Muscle of leg (tissue), 16 donors: ENCODE measurements at places on chromosomes 7 and 10. TPM values are rescaled to one million over a fixed set of nuclear protein-coding genes. Genes with fewer than 3 reads are reported as not detected.

The TMEM130 gene
- total RNA-seq, result 2.3 TPM

The SFTPD gene
- 1.1 TPM for total RNA-seq

The ANXA11 gene
- 78.8 TPM for total RNA-seq

The ZNF804B gene
- total RNA-seq, result under 0.01 TPM

- H3K27ac ChIP-seq, result peak overlapping the region; percentile 54
- no peaks in the 10 kb centered on the region for H3K27me3 ChIP-seq
- no peaks in the 10 kb centered on the region for H3K36me3 ChIP-seq
- peaks cover 49% of the 10 kb centered on the region for H3K4me1 ChIP-seq
- no peak for DNase-seq
Measured at GRCh38 chr10:124569623-124570470, 108.2 kb downstream of the LHPP start.

DNA sequence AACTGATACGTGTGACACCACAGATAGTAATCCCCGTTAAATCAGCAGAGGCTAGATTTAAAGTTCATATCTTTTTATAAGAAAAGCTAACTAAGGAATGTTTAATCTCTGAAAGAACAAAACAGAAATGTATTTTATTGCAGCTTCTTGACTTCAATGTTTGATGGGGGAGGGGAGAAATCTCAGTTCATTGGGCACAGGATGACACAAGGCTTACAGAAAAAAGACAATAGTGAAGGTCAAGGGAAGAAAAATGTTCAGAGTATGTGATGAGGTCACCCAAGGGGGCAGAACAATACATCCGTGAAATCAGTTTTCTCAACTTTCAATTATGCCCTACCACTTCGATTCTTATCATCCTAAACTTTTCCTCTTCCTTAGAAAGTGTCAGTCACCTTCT, 102.9 kb downstream of the ELAPOR2 start:
- no peak overlapping the region for H3K4me3 ChIP-seq
- no peaks in the 10 kb centered on the region for H3K27me3 ChIP-seq
- DNase-seq, result no peak
- H3K4me1 ChIP-seq, result no peaks in the 10 kb centered on the region

DNA sequence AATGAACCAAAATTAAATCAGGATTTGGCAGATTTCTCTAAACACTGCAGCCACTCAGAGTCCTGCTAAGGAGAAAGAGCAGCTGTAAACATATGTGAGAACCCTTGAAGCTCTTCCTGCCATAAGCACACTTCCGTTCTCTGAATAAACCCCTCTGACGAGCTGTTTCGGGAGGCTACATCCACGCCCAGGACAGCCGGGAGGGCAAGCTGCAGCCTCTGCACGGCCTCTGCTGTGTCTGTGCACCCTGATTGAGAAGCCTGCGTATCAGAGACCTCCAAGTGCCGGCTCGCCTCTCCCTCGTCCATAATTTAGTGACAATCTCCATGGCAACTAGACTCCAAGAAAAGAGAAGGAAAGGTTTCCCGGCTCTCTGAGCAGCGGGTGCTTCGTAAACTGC, 114.4 kb downstream of the PTPRN2 start:
- no peaks in the 10 kb centered on the region for H3K36me3 ChIP-seq
- no peak overlapping the region for H3K4me3 ChIP-seq
- peak; percentile 71 for DNase-seq

GRCh38 chr10:48309711-48310226, 3.3 kb downstream of the MAPK8 start:
- H3K27me3 ChIP-seq, result no peaks in the 10 kb centered on the region
- DNase-seq, result no peak
- H3K36me3 ChIP-seq, result no peaks in the 10 kb centered on the region
- no peak overlapping the region for H3K27ac ChIP-seq

DNA sequence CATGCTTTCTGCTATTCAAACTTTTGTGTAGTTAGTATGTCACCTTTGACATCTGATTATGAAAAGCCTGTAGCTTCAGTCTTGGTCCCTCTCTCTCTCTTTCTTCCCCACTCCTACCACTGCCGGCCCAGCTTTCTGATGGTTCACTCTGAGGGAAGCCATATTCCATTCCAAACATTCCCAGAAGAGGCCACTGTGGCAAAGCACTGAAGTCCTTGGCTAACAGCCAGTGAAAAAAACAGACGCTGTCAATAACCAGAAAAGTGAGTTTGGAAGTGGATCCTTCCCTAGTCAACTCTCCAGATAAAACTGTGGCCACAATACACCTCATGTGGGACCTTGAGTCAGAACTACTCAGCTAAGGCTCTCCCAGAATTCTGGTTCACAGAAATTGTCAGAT, 950.7 kb upstream of the PHF14 start:
- no peak overlapping the region for H3K27ac ChIP-seq
- H3K27me3 ChIP-seq, result no peaks in the 10 kb centered on the region
- DNase-seq, result peak; percentile 11
- no peaks in the 10 kb centered on the region for H3K36me3 ChIP-seq
- H3K4me3 ChIP-seq, result no peak overlapping the region

DNA sequence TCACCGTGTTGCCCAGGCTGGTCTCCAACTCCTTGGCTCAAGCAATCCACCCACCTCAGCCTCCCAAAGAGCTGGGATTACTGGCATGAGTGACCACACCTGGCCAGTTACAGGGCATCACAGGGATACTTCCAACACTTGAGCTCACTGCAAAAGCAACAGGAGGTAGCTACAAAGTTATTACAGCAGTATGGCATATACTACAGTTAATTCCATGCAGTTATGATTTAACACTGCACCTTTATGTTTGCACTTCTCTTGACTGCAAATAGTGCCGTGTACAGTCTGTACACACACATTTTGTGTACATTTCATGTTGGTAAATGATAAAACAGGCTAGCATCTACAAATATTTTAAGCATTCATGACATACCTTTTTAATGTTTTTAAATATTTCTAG, 21.3 kb downstream of the SRPK2 start:
- H3K27ac ChIP-seq, result no peak overlapping the region
- DNase-seq, result no peak
- H3K27me3 ChIP-seq, result no peaks in the 10 kb centered on the region
- no peak overlapping the region for H3K4me3 ChIP-seq

DNA sequence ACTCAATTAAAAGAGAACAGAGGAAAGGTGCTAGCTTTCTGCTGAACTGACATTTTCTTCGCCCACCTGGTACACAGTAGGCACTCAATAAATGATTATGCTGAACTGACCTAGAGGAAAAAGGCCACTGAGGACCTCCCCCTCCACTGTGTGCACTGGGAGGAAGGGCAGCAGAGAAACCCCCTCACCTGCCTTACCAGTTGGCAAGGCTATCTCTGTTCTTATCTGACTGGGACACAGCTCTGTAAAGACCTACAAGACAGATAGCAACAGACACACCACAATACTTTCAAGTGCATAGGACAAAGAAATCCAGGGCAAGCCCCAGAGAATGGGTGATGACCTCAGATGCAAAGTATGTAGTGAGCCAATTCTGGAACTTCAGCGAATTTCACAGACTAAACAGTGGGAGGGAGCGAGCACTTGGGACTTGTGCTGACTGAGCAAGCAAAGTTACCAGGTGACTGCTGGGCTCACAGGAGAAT, 30.4 kb downstream of the PDLIM1 start:
- H3K36me3 ChIP-seq, result peaks cover 2% of the 10 kb centered on the region
- no peaks in the 10 kb centered on the region for H3K27me3 ChIP-seq
- H3K4me3 ChIP-seq, result no peak overlapping the region
- peaks cover 9% of the 10 kb centered on the region for H3K4me1 ChIP-seq

DNA sequence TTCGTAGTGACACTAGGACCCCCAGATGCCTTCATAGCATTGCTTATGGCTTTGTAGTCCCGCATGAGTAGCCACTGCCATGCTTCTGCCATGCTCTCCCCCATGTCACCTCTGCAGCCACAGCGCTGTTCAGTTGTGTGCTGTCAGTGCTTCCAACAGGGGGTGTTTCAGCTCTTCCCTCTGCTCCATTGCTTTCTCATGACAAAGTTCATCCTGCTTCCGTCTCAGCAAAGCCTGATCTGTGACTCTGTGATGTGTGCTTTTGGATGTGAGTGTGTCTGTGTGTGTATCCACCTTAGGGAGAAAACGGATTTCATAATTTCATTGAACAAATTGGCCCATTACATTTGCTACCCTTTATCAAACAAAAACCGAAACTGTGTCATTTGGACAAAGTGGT, 134.9 kb upstream of the SAMD8 start:
- no peak for DNase-seq
- H3K4me1 ChIP-seq, result peaks cover 2% of the 10 kb centered on the region
- H3K4me3 ChIP-seq, result no peak overlapping the region
- H3K36me3 ChIP-seq, result peaks cover 16% of the 10 kb centered on the region

DNA sequence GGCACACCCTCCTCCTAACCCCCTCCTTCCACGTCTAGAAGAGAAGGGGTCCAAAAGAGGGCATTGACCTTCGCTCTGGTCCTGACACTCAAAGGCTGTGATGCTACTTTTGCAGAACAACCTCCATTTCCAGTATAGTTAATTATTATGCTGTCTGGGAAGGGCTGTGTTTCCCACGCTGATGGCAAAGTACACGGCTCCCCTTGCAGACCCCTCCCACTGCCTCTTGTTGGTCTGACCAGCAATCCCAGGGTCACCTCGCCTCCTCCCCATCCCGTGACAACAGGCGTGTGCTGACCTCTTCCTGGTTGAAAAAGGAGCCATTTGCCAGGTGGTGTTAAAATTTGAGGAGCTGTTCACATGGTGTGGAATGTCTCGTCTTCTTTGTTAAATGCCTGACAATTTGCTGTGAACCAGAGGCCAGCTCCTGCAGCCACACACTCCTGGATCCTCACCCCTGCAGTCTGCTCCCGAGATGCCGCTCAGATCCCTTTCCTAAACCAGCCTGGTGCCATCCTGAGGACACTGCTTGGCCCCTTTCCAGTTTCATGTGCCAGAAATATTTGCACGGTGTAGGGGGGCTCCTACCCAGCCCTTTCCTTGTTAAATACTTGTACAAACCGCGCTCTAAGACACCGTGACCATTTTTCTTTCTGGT, 321.7 kb downstream of the WDR37 start:
- peaks cover 17% of the 10 kb centered on the region for H3K27me3 ChIP-seq
- H3K4me1 ChIP-seq, result no peaks in the 10 kb centered on the region
- no peak overlapping the region for H3K27ac ChIP-seq
- DNase-seq, result no peak
- H3K4me3 ChIP-seq, result no peak overlapping the region

DNA sequence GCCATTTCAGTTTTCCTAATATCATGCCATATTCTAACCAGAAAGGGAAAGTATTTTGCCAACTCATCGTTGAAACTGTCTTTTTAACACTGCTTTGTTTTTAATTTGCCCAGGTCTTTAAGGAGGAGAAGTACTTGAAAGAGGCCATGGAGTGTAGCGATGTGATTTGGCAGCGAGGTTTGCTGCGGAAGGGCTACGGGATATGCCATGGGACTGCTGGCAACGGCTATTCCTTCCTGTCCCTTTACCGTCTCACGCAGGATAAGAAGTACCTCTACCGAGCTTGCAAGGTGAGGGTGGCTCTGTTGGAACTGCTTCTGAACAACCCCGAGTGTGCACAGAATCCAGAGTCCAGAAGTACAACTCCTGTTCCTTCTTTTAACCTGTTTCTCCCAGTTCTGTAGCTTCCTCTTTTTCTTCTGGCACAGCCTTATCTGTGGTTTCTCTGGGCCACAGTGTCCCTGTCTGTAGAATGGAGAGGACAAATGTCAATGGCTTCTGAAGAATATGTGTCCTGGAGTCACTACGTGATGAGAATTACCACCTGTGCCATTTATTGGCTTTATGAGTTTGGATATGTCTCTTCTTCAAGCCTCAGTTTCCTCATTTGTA, 60.1 kb downstream of the LANCL2 start:
- no peaks in the 10 kb centered on the region for H3K27me3 ChIP-seq
- no peak overlapping the region for H3K4me3 ChIP-seq
- peaks cover 20% of the 10 kb centered on the region for H3K36me3 ChIP-seq

DNA sequence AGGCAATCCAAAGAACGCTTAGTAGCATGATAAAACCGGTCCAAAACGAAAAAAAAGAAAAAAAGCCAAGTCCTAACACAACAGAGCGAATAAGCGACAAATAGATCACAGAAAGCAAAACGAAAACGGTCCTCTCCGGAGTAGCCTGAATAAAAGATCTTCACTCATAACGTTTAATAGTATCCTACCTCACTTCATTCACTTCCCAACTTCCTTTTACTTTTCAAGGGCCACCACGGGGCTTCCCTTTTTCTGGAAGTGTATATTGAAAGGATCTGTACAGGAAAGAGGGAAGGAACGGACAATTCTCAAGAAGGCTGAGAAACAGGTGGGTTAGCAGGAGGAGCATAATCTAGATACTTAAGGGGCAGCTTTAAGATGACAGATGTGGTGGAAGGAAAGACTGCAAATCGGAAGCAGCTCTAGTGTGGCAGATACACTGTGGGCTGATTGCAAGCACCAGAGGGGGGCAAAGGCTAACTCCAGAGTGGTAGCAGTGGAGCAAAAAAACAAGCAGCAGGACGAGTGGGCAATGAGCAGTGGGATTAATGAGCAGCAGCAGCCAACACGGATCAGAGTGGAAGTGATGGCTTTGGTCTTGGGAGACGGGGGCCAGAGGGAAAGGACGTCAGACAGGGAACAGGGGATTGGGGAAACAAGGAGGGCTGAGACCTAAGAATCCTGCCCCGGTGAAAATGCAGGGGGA, 866 bp downstream of the CNOT4 start:
- H3K36me3 ChIP-seq, result no peaks in the 10 kb centered on the region
- peak; percentile 51 for DNase-seq
- H3K27ac ChIP-seq, result peak overlapping the region; percentile 99
- peak overlapping the region; percentile 84 for H3K4me3 ChIP-seq
- H3K27me3 ChIP-seq, result no peaks in the 10 kb centered on the region
- peaks cover 2% of the 10 kb centered on the region for H3K4me1 ChIP-seq

DNA sequence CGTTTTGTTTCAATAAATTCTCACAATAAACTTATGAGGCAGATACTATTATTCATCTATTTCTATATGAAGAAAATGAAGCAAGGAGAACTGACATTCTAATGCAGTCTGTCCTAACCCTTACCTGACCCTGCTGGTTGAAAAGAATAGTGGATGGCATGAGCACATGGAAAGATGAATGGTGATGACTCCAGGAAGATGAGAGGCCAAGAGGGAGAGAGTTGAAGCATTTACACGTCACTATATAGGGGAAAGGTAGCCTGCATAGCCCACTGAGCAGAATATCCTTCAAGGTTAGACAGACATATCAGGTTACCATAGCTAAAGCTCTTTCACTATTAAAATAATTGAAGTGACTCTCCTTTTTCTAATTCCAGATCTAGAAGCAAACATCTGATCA, 163.9 kb upstream of the CDK1 start:
- H3K36me3 ChIP-seq, result no peaks in the 10 kb centered on the region
- no peak for DNase-seq
- no peak overlapping the region for H3K4me3 ChIP-seq
- no peaks in the 10 kb centered on the region for H3K27me3 ChIP-seq
- H3K4me1 ChIP-seq, result no peaks in the 10 kb centered on the region

GRCh38 chr10:11522821-11523245, 88.6 kb downstream of the USP6NL start:
- no peaks in the 10 kb centered on the region for H3K4me1 ChIP-seq
- H3K36me3 ChIP-seq, result no peaks in the 10 kb centered on the region
- no peaks in the 10 kb centered on the region for H3K27me3 ChIP-seq
- peak; percentile 60 for DNase-seq
- H3K27ac ChIP-seq, result no peak overlapping the region
